ENCODE measurements at places on chromosomes 3 and 15.

- DNase-seq: no peak
Measured at GRCh38 chr3:87358066-87358465, 81.7 kb upstream of the POU1F1 start.

- DNase-seq: no peak
Measured at GRCh38 chr3:59695860-59696259, 646.0 kb upstream of the CFAP20DC start.

GRCh38 chr3:42668793-42669217 lies 15.3 kb downstream of the ZBTB47 start:
- no peak for DNase-seq

GRCh38 chr3:160473978-160474377 lies 24.4 kb upstream of the TRIM59 start:
- no peak for DNase-seq

DNA sequence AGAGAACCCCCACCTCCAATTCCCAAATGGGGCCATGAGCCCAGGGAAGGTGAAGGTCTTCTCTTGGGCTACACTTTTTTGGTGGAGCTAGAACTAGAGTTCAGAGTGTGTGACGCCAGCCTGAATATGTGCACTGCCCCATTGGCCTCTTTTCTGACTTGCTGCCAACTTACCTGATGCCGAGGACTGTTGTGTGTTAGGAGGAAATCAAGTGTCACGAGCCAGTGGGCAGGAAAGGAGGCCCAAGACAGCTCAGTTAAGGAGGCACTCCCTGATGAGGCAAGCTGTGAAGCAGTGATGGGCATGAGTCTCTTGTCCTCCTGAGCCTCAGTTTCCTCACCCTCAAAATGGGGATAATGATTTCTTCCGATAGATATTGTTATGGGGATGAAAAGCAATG lies 107.8 kb downstream of the ANP32A start:
- DNase-seq: no peak

GRCh38 chr3:59341459-59341858 lies 291.6 kb upstream of the CFAP20DC start:
- no peak for DNase-seq

GRCh38 chr3:97694876-97695275 lies 69.7 kb upstream of the ARL6 start:
- DNase-seq: no peak
